A549 (cell line): ENCODE measurements at places on chromosomes 4 and X. TPM values are rescaled to one million over a fixed set of nuclear protein-coding genes. Genes with fewer than 3 reads are reported as not detected.

DNA sequence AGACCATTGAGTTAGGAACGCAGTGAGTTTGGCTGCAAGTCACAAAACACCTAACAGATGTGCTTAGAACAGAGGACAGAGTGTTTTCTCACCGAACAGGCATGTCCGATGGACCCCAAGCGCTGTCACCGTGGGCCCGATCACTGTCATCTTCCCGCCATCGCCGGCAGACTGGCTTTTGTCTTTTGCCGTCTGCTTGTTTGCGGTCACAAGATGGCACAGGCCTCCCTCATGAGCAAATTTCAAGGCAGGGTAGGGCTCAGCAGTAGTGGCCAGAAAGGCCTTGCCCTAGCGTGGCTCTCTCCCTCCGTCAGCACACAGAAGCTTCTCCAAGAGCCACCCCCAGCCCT, 21.4 kb upstream of the MRFAP1 start:
- DNase-seq: no peak

DNA sequence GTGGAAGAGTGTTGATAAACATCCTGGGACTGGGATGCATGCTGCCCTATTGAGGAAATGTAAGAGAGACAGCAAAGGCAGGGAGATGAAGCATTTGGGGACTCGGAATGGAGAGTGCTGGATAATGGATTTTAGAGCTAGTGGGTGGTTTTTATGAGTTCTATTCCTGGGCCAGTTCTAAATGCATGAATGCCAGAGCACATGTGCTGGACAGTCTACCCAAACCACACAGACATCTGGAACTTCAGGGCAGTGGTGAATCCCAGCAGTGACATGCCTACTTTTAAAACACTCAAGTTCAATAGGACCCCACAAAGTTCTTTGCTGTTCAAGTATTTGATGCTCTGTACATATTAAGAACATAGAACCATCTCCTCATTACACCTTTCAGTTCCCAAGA, 133.9 kb downstream of the CBR4 start:
- no peak for DNase-seq

- DNase-seq: no peak
These were observed 61.8 kb downstream of the DMD start for GRCh38 chrX:33149580-33149979.

DNA sequence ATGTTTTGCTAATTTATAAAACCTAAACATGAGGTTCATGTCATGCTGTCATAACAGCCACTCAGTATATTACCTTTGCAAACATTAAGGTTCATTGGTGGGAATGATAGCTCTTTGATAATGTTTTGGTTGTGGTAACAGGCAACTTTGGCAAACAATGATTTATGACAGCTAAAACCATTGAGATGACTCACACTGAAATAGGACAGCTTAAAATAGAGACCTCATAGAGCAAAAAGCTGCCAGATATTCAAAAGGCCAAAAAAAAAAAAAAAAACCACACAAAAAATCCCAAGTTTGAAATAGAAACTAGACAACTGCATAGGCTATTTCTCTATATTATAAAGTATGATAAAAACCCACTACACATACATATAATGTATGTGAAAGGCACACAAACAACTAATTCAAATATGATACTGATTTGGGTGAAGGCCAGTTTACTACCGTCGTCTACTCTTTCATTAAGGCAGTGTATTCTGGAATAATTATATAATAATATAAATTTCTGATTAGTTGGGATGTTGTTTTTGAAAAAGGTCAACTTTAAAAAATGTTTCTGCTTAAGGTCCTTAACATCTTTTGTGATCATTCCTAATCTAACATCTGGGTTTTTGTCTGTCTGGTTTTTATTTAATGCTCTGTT, 646.0 kb upstream of the PITX2 start:
- DNase-seq: no peak

DNA sequence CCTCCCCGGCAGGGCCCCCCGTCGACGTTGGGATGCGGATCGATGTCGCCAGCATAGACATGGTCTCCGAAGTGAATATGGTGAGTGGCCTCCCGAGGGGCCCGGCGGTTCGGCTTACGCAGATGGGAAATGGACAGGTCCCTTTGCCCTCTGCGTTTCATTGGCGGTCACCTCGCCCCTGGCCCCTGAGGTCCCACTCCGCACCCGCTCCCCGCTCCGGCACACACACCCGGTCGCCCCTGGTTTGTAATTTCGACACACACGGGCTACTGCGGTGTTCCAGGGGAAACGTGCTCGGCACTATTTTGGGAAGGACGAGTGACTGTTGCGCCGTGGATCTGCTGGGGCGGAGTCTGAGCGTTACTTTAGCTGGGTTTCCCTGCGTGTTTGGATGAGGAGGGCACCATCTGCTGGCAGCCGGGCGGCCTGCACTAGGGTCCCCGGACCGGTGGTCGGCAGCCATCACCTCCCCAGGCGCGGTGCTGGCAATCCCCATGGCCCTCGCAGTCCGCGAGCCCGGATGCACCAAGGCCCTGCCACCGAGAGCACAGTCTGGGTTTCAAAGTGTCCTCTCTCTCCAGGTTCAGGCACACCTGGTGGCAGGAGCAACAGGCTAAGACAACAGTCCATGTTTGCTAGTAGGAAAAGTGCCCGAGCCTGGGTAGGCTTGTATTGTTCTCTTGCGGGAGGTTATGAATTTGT, 1.2 kb downstream of the GABRB1 start:
- peak; percentile 30 for DNase-seq

- no peak for DNase-seq
These were observed 35.4 kb upstream of the HPSE start for GRCh38 chr4:83369831-83370639.

- peak; percentile 8 for DNase-seq
These were observed 6.0 kb upstream of the VGLL1 start for GRCh38 chrX:136525738-136526606.

- DNase-seq: no peak
These were observed 9.0 kb downstream of the CTBP1 start for GRCh38 chr4:1239950-1240307.

DNA sequence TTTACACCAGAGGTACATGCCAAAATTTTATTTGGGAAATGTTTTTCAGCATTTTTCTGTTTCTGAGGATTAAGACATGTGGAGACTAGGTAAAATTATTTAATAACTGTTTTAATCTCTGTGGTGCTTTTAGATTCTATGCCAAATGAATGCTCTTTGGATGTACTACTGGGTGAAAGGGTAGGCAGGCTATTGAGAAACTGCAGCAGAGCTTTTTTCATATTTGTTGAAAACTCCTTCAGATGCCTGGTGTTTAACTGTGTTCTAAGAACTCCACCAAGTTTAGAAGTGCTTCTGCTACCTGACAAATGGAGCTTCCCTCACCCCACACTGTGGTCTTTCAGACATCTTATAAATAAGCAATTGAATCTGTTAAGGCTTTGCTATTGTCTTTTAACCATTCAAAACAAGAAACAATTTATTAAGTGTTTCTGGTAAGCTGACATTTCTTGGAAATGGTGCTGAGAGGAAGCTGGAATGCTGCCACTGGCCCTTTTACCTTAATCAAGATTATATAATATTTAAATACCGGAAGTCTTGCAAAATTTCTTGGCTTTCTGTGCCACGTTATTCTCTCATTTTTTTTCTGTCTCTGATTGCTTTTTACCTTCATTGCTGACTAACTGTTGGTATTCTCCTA, 51.2 kb upstream of the CYSLTR1 start:
- DNase-seq: no peak

GRCh38 chrX:148422526-148422925, 77.9 kb upstream of the AFF2 start:
- DNase-seq: no peak

- no peak for DNase-seq
These were observed 47.6 kb downstream of the ARHGAP10 start for GRCh38 chr4:147779451-147779850.

- DNase-seq: peak; percentile 34
These were observed 3.4 kb downstream of the YTHDC1 start for GRCh38 chr4:68346461-68346860.

- DNase-seq: no peak
These were observed 35.9 kb downstream of the SUPT20HL1 start for GRCh38 chrX:24396236-24396930.

DNA sequence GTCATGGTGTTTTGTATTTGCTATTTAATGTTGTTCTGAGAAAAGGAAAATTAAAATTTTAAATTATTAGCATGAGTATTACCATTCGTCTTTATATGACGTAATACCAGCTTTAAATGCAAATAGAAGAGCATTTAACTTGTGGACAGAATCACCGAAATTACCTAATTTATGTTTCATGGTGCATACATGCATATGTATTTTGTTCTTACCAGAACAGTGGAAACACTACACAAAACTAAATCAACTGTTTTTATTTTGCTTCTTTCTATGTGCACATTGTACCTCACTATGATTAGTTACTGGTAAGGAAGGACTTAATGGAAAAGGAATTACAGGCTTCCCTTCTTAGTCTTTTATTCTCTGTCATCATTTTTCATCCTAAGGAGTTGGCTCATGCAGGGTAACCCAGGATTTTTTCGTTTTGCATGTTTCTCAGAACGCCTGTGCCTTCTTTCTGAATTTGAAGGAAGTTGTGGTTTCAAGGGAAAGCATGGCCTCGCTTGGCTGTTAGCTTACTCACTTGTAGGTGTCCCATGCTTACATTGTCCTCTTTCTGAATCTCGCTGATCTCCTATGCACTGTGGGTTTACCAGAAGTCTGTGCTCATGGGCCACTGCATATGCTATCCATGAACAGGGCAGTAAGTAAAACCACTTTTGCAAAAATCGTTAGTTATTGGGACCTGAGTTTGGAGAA, 300.0 kb upstream of the PUDP start:
- DNase-seq: no peak

DNA sequence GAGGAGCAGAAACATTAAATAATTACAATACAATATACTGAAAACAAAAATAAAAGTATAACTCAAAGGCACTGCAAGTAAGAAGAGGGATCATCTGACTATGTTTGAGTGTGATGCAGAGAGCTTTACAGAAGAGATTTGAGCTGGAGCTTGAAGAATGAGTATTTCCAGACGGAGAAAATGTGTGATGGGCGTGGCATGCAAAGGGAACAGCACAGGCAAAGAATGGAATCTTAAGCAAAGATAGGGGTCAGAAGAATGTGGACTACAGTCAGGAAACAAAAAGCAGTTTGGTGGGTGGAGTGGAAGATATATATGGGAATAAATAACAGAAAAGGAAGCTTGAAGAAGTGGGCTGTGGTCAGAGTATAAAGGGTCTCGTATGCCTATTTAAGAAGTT, 45.5 kb downstream of the OPHN1 start:
- no peak for DNase-seq

- no peak for DNase-seq
These were observed 1.8 kb downstream of the WWC2 start for GRCh38 chr4:183100827-183101226.

DNA sequence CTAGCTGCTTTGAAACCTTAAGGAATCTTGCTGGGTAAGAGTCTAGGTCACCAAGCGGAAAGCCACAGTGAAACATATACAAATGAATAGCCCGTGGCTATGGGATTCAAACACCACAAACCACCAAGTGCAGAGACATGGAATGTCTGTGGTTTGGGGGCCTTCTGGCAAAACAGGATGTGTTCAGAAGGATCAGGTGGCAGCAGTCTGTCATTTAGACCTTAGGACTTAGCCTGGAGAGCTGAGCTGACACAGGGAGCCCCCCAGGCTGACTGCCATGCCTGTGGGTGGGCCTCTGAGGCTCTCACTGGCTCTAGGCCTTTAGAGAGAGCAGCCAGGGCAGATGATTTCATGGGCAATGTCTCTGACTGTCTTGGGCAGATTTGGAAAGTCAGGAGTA, 225.6 kb downstream of the FBXW7 start:
- no peak for DNase-seq

DNA sequence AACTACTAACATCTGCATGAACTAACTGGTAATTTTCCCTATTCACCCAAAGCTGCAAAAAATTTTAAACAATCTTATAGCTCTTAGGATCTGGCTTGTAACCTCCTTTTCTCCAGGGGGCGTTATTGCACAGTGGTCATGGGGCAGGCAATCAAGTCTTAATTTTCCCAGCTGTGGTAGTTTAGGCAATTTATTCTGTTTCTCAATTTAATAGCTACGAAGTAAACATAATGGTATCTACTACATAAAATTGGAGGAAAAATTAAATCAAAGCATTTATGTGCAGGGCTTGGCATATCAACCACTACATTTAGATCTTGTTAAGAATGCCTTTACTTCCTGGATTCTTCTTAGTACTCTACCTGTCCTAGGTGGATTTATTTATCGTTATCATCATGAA, 137.4 kb upstream of the GUCY1A1 start:
- no peak for DNase-seq

GRCh38 chr4:10893395-10893794, 208.8 kb upstream of the CLNK start:
- no peak for DNase-seq

DNA sequence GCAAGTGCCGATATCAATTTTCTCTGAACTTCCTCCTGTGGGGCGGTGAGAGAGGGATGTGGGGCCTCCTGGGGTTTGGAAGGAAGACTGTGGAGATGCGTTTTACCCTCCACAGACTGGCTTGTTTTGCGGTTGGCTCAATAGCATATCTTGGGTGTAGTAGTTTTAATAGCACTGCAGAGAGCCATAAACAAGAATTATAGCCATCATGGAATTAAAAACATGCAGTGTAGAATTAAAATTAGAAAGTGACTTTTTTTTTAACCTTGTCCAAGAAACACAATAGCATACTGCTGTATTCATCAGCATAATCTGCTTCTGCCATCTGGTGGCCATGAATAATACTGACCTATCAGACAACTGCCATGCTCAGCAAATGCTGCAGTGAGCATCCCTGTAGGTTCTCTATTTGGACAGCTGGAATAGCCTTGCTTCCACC, 47.3 kb upstream of the SCML1 start:
- DNase-seq: peak; percentile 64

GRCh38 chrX:24471808-24472207, 6.7 kb downstream of the PDK3 start:
- DNase-seq: no peak

DNA sequence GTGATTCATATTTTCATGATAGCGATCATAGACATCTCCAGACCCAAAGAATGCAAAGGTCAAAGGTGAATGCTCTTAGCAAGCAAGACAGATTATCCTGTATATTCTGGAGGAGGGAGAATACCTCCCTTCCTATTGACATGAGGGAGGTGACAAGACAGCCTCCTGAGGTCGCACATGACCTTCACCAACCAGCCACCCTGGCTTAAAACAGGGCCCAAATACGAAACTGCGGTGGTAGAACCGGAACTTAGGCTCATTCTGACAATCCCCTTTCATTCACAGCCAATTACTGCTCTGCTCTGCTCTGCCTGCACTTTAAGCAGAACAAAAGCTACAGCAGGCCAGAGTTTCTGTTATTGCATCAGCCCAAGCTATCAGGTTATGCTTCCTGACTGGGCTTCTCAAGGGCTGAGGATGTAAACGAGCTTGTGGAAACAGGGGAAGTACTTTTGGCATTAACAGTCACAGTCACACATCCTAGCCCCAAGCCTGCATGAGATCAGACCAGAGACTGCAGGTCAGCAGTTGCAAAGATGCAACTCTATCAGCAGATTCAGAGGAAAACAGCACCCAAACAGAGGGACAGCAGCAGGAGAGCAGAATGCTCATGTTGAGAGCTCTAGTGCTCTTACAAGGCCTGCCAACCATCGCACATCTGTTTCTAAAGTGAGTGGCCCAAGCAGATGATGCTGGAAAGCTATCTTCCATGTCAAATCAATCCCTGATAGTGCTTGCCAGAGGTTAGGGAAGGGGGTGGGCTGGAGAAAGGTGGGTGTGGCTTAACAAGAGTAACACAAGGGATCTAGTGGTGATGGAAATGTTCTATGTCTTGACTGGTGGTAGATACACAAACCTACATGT, 51.3 kb upstream of the MAP3K15 start:
- DNase-seq: no peak

- DNase-seq: no peak
These were observed 2.6 kb upstream of the OTUD4 start for GRCh38 chr4:145183023-145183422.

The HEPH gene
- 0.08 TPM in 1 of 3 replicates, not detected in the others for polyA plus RNA-seq

The RASL11B gene
- 0.04 to 0.12 TPM (median 0.07 TPM) in 3 replicates for polyA plus RNA-seq

The GSX2 gene
- not detected in 3 replicates for polyA plus RNA-seq

The VCX3A gene
- polyA plus RNA-seq: not detected in 3 replicates

The NAP1L2 gene
- polyA plus RNA-seq: 1.3 to 1.8 TPM (median 1.4 TPM) in 3 replicates
